ENCODE measurements at places on chromosomes 4 and X.

GRCh38 chrX:20354505-20354904 is 87.8 kb upstream of the RPS6KA3 start:
- DNase-seq: no peak

DNA sequence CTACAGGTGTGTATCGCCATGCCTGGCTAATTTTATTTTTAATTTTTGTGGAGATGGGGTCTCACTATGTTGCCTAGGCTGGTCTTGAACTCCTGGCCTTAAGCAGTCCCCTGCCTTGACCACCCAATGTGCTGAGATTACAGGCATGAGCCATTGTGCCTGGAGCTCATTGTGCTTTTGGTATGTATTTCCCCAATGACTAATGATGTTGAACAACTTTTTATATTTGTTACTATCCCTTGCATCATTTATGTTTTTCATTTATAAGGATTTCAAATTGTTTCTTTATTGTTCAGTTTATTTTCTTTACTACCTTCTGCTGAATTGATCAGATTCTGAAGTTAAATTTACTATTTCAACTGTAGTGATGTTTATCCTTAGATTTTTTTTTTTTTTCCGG is 199.7 kb downstream of the CEP135 start:
- DNase-seq: no peak

DNA sequence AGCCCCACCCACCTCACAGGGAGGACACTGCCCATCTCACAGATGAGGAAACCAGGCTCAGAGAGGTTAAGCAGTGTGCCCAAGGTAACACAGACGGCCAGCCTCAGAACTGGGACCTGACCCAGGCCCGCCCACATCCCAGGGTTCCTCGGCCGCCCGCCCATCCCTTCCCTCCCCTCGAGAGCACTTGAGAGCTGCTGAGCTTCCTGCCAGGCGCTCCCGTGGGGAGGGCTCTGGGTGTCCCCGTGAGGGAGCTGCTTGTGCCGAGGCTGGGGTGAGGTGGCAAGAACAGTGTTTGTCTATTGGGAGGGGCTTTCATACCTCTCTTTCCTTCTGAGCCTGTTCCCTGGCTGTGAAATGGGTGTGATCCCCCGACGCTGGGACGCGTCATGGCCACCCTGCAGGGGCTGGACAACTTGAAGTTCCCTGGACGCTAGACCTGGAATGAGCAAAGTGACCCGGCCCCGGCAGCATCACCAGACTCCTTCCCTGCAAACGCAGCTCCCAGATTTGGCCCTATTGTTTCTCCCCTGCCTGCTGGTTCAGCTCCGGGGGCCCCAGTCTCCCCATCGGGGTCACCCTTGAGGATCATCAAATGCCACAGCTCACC is 204.9 kb downstream of the AFAP1 start:
- DNase-seq: no peak

DNA sequence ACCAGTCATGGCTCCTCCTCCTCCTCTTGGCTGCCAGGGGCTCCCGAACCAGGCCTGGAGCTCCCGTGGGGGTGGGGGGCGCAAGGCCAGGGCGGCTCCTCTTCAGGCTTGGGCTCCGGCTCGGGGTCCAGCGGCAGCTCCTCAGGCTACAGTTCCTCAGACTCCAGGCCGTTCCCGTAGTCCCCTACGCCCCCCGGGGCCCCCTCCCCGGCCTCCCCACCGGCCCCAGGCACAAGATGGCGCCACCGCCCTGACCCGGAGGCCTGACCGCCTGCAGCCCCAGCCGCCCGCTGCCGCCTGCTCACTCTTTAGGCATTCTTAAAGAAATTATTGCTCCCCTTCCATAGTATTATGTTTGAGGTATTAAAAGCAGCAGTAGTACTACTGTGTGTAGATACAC is 54.5 kb downstream of the TAF1 start:
- no peak for DNase-seq

DNA sequence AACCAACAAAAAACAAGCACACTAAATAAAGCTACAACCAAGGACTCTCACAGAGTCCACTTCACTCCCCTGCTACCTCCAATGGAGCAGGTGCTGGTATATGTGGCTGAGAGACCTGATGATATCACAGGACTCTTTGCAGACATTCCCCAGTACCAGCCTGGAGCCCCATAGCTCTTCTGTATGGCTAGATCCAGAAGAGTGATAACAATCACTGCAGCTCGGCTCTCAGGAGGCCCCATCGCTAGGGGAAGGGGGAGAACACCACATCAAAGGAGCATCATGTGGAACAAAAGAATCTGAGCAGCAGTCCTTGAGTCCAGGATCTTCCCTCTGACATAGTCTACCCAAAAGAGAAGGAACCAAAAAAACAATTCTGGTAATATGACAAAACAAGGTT is 237.1 kb upstream of the TLL1 start:
- DNase-seq: no peak

DNA sequence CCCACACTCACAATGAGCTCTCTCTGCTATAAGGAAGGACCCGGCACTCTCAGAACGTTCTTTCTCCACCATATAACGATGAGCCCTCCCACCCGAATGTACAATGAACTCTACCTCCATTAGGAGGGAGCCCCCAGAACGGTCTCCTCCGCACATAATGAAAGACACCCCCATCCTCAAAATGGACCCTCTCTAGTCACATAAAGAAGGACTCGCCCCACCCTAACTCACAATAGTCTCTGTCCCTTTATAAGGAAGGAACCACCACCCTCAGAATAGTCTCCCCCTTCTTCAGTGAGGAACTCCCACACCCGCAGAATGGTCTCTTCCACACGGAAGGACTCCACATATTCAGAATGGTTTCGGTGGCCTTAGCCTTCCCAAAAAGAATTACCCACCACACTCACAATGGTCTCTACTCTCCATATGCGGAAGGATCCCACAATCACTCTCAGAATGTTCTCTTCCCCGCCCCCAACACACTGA is 477 bp downstream of the SLC35A2 start:
- DNase-seq: no peak

DNA sequence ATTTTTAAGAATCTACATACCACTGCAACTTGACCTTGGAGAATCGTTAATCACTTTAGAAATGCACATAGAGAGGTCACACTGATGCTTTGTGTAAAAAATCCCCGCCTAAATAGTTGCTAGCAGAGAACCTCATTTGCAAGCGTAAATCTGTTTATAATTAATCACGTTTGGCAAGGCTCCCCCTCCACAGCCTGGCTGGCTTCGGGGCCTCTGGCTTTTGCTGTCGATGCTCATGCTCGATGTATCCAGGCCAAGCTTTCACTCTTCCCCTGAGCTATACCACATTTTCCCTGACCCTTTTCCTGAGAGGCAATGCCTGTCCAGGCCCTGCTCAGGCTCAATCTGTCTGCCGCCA is 23.4 kb downstream of the CYTL1 start:
- DNase-seq: no peak

DNA sequence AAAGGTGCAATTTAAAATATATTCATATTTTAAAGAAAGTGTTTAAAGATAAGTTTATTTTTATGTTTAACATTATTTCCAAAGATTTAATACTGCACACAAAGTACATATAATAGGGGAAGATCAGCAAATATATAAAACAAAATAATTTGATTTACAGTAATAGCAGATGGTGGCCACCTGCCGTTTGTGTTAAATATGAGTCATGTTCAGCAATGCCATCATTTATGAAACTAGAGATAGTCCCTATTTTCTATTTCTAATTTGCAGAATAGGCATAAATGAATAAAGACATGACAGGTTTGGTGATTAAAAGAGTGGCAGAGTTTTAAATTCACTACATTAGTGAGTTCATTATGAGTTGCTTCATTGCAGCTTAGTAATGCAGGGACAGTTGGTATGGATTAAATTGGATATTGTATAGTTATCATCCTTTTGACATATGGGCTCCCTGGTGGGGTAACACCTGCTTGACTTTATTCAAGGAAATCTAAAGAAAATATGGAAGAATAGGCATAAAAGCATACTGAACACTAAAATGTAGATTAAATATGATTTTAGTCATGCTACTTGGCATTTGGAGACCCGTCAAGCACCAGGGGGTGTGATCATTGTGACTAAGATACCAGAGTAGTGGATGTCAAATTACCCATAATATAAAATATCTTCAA is 78.8 kb upstream of the BANK1 start:
- no peak for DNase-seq

DNA sequence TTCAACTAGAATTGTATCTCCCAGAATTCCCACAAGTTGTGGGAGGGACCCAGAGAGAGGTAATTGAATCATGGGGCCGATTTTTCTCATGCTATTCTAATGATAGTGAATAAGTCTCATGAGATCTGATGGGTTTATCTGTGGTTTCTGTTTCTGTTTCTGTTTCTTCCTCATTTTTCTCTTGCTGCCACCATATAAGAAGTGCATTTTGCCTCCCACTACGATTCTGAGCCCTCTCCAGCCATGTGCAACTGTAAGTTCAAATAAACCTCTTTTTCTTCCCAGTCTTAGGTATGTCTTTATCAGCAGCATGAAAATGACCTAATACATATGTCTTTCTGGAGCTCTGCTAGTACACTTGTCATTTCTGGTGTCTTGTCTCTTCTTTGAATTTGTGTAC is 22.1 kb upstream of the OR13H1 start:
- DNase-seq: no peak

- no peak for DNase-seq
These were observed 292.1 kb upstream of the ANKRD50 start for GRCh38 chr4:125004676-125005075.

GRCh38 chr4:135775909-135776308 is 1574.3 kb upstream of the PABPC4L start:
- DNase-seq: no peak

DNA sequence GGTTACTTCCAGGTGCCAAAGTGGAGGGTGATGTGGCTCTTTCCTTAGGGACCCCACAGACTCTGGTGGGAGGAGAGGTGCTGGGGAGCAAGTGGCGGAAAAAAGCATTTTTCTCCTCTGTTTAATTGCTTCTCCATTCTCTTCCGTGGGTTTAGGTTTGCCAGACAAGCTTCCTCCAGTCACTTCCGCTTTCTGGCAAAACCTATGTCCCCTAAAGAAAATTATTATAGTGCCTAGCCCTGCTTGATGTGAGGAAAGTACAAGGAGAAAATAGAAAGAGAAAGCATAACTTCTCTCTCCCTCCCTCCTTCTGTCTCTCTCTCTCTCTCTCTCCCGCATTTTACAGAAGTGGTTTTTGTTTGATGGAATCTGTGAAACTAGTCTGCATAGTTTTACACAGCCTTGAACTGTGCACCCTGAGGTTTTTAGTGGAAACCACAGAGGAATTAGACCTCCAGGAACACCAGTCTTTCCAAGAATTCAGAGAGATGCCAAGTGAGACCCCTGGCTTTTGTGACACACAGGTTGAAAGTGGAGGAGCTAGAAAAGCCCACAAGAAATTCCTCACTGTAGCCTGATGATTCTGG is 231.1 kb upstream of the ANXA3 start:
- no peak for DNase-seq

- no peak for DNase-seq
These were observed 38.7 kb upstream of the GYPA start for GRCh38 chr4:144179152-144179739.

DNA sequence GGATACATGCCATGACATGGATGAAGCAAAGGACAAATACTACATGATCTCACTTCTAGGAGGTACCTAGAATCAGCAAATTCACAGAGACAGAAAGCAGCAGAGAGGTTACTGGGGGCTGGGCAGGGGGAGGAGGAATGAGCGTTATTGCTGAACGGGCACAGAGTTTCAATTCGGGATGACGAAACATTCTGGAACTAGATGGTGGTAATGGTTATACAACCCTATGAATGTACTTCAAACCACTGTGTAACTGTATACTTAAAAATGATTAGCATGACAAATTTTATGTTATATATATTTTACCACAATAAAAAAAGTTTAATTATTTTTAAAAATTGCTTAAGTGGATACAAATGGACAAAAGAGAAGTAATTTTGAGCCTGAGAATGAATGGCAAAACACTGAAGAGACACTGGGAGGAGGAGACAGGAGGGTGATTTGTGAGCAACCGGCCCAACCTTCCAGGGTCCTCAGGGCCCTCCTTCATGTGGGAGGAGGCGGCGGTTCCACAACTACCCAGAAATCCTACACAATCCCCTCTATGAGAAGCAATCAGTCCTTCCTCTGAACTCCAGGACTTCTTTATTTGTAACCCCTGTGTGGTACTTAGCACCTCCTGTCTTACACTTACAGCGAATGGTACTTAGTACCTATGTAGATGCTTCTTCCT is 14.1 kb downstream of the ACSL1 start:
- DNase-seq: no peak

GRCh38 chr4:25882226-25882625 is 19.4 kb upstream of the SEL1L3 start:
- DNase-seq: no peak

GRCh38 chrX:106177106-106177981 is 9.2 kb downstream of the PWWP3B start:
- no peak for DNase-seq

DNA sequence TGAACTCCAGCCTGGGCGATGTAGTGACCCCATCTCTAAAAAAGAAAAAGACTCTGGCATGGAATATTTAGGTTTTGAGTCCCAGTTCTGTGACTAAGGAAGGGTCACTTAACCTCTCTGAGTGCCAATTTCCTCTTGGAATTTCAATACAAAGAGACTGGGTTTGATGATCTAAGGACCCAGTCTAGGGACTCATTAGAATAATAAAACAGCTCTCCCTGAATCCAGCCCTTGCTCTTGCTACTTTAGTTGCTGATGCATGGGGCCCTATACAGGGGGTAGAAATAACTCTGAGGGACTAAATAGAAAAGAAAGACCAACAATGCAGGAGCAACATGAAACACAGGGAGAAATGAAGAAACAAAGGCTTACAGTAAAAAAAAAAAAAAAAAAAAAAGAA is 12.6 kb downstream of the C4orf54 start:
- DNase-seq: no peak

GRCh38 chr4:109562457-109563239 is 2.6 kb downstream of the MCUB start:
- no peak for DNase-seq

GRCh38 chr4:106318511-106318910 is 2.2 kb downstream of the AIMP1 start:
- no peak for DNase-seq

- no peak for DNase-seq
These were observed 17.5 kb upstream of the SH3KBP1 start for GRCh38 chrX:19904778-19905367.

- DNase-seq: no peak
These were observed 316.3 kb downstream of the CAMK2D start for GRCh38 chr4:113445286-113445685.
